Stimulated activated CD4-positive, alpha-beta T cell treated with anti-CD3 and anti-CD28 coated beads, Interleukin-1b, Interleukin-23, amount 100 ng/mL, for 4 hours (primary cell): ENCODE measurements at places on chromosomes 1 and 21.

DNA sequence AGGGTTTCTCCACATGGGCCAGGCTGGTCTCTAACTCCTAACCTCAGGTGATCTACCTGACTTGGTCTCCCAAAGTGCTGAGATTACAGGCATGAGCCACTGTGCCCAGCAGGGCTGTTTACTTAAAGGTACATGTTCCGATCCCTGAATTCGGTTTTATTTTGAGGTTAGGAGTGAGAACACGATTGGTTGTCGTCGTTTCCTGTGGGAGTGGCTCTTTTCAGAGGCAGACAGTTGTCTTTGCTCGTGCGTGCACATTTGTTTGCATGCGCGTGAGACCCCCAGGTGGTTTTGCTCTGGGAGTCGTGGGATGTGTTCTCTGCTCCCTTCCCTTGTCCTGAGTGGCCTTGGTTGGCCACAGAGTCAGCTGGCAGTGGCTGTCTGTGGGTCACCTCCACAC is 60.2 kb downstream of the SKI start:
- DNase-seq = no peak

GRCh38 chr1:157202331-157202730 is 64.1 kb upstream of the ETV3 start:
- no peak for DNase-seq

DNA sequence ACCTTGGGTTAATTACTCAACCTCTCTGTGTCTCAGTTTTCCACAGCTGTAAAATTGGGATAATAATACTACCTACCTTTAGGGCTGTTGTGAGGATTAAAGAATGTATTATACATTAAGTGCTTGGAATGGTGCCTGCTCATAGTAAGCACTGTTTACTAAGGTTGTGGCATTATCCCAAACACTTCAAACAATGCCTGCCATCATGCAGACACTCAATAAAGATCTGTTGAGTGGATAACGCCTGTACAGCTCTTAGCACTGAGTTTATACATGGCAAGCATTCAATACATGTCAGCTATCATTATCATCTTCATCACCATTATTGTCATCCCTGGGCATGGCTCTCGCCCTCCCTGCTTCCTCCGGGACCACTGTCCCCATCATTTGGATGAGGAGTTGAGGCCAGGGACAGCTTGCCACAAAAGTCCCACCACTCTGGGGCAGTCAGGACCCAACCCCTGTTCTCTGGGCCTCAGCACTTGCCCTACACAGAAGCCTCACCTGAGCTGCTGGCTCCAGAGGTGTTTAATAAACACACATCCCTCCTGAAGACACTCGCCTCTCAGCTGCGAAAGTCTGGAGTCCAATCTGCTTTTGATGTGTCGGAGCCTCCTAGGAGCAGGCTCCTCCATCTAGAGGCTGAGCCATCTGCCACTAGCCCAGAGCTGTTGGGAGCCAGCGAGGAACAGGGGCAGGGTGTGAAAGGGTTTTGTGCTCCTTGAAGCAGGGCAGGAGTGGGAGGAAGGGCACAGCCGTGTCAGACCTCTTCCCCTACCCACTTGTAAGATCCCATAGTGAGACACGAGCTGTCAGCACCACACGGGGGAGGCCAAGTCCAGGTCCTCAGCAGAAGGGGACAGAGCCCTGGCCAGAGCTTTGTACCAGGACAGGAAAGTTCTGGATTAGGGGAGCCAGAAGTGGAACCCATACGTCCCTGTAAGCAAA is 80.9 kb upstream of the ZC3H12A start:
- no peak for DNase-seq

- no peak for DNase-seq
Observed at GRCh38 chr1:230495891-230496385, 69.8 kb upstream of the PGBD5 start.

- no peak for DNase-seq
Observed at GRCh38 chr1:109767637-109768334, 4.1 kb upstream of the EPS8L3 start.

- no peak for DNase-seq
Observed at GRCh38 chr1:20076710-20077461, 6.9 kb downstream of the PLA2G5 start.

- DNase-seq = no peak
Observed at GRCh38 chr1:228144993-228145343, 4.8 kb upstream of the GJC2 start.

GRCh38 chr1:163166886-163167555 is 35.7 kb downstream of the RGS5 start:
- no peak for DNase-seq

- DNase-seq = no peak
Observed at GRCh38 chr1:193607787-193608186, 421.4 kb upstream of the B3GALT2 start.

GRCh38 chr1:118143121-118143520 is 41.9 kb downstream of the SPAG17 start:
- DNase-seq = no peak

GRCh38 chr1:238223076-238223640 is 332.4 kb upstream of the ZP4 start:
- DNase-seq = no peak

DNA sequence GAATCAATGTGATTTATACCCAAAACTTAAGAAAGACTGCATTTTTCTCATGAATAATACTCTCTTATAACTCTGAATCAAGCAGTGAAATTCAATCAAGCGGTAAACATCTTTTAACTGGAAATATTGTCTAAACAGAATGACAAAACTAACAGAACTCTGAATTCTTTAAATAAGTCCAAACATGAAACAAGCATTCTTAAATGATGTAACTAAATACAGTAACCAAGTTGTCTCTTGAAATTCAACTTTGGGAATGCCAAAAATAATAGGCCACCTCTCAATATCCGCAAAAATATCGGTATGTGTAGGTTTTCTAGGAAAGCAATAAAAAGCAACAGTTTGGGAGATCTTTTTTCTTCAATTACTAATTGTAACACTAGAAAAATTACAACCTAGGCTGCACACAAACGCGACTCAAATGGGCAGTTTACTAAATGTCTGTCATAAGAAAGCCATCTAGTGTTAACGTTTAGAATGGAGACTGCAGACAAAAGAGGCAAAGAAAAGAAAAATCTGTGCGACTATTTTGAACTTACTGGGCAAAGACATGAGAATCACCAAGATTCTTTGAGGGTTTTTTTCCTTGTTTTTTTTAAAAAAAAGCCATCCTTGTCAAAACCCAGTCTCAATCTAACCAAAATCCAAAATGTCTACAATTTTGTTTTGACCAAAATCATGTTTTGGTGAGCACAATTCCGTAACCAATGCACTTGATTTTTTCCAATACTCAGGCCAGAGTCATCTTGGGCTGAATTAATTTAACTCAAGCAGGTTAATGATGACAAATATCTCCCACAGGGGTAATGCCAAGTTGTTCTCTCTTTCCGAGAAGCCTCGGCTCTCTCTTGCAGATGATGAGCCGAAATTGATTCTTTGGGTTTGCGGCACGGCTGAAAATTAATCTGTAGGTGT is 1.3 kb downstream of the SIPA1L2 start:
- no peak for DNase-seq

- peak; percentile 13 for DNase-seq
Observed at GRCh38 chr1:154863315-154864174, 6.5 kb downstream of the KCNN3 start.

DNA sequence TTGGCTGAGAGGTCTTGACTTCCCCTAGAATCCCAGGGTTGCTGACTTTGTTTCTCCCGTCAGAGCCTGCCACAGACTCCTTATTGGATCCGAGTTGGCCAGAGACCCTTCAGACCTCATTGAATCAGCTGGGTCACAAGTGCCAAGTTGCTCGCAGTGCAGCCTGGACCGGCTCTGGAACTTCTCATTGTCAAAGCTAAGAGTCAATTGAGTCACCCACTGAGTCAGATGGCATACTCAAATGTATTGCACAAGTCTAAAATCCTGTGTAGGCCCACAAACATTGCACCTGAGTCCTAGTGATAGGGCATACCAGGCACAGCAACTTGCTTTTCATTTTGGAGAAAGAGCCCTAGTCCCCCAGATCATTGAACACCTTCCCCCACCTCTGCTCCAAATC is 20.4 kb upstream of the SCAF4 start:
- DNase-seq = no peak

- DNase-seq = peak; percentile 86
Observed at GRCh38 chr1:153545067-153546055, at the start of gene S100A4. Gene S100A4 (minus strand): TSS chr1:153545806. CDS start chr1:153544794, 1,012 bp downstream.

DNA sequence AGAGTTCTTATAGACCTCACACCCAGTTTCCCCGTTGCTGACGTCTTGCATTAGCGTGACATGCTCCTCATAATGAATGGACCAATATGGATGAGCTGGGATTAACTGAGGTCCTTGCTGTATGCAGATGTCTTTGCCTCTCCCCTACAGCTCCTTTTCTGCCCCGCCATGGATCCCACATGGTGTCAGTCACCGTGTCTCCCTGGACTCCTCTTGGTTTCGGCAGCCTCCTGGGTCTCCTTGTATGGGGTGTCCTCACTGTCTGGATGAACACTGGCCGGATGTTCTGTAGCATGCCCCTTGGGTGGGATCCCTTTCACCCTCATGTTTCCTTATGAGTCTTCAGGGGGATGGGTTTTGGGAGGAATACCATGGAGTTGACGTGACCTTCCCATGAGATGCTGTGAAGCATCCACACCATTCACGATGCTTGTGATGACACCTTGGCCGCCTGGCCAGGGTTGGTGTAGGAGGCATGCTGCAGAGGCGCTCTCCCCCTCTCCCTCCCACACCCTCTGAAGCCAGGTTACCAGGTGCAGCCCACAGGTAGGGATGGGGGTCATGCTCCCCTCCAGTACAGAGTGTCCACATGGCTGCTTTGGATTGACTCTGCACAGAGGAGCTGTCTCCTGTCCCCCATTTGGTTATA is 4.4 kb downstream of the GJC2 start:
- DNase-seq = no peak

DNA sequence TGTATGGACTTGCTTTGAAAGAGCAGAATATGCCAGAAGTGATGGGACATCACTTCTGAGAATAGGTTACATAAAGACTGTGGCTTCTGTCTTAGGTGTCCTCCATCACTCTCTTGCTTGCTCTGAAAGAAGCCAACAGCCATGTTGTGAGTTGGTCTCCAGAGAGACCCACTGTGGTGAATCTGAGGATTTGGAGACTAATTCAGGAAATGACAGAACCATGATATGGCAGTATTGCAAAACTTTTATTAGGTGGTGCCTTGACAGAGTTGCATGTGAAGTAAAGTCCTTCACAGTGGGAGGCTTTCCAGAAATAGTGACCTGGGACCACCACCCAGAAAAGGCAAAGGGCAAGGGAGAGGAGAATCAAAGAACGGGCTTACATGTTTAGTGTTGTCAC is 628.6 kb downstream of the KCNT2 start:
- no peak for DNase-seq

- no peak for DNase-seq
Observed at GRCh38 chr1:15289251-15289651, 42.2 kb downstream of the FHAD1 start.

DNA sequence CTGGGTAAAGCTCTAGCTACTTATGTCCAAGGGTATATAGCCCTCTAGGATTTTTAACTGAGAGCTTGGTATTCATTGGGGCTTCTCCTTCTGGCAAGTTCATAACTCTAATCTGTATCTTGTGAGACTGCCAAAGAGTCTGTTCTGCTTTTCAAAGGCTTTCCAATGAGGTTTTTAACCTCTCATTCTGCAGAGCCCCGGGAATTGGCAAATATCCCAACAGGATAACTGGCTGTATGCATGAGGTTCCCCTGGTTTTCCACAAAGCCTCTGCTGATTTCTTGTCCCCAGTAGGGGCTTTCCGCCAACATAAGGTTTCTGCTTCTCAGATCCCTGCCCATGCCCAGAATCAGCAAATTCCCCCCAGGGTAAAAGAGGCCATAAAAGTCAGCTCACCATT is 40.9 kb downstream of the RPL5 start:
- no peak for DNase-seq

- DNase-seq = no peak
Observed at GRCh38 chr1:3568815-3569435, 42.4 kb downstream of the MEGF6 start.

DNA sequence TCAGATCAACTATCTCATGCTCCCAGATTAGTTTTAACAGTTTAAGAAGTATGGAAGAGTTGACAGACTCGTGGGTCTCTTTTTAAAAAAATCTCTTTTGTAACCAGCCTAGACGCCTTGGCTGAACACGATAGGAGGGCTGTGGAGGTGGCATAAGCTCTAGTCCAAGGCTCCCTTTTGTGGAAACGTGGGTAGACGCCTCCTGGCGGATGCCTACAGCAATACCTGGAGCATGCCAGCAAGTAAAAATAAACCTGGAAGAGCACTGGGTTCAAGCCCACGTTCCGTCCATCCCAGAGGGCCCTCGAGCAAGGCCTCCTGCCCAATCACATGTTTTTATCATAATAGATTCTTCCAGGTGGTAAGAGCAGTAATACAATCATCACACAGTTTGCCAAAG is 87.9 kb downstream of the RGS7 start:
- no peak for DNase-seq

GRCh38 chr1:156639601-156640101 is 2.3 kb upstream of the BCAN start:
- DNase-seq = no peak

DNA sequence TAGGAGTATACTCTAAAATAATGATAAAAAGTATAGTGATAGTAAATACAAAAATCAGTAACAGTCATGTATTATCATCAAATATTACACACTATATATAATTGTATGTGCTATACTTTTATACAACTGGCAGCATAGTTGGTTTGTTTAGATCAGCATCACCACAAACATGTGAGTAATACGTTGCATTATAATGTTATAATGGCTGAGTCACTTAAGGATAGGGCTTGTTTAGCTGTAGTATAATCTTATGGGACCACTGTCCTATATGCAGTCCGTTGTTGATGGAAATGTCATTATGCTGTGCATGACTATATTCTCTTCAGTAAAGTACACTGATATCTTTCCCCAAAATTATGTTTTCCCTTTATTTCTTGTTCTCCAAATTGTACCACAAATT is 92.8 kb downstream of the LYPLAL1 start:
- no peak for DNase-seq

DNA sequence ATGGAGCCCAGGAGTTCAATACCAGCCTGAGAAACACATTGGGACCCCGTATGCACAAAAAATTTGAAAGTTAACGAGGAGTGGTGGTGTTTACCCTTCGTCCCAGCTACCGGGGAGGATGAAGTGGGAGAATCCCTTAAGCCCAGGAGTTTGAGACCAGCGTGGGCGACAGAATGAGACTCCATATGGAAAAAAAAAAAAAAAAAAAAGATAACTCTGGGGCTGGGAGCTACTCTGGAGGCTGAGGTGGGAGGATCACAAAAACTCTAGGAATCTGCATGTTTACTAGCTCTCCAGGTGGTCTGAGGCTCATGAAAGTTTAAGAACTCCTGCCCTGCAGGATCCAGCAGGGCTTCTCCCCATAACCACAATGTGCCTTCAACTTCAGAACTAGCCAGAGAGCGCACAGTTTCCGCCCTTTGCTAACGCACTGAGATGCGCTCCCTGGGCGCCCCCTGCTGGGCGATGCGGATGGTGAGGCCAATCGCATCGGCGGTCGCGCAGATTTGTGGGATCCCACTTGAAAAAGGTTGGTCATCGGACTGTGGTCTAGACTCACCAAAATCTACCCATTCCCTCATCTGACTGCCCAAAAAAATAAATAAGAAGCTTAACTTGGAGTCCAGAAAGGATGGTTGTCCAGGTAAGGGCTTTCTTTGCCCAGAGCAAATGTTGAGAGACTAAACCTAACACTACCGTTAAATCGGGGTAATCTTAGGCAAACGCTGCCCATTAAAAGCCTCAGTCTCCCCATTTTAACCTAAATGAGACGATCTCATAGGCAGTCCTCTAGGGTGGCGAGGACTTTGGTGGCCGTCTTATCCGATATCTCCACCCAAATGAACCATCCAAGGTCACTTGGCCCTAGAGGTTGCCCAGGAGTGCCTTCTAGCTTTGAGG is 8.8 kb downstream of the ZNF683 start:
- peak; percentile 80 for DNase-seq

- DNase-seq = no peak
Observed at GRCh38 chr1:207244409-207244801, 77.1 kb upstream of the CD55 start.

GRCh38 chr1:5798904-5799303 is 193.3 kb downstream of the NPHP4 start:
- no peak for DNase-seq
